ENCODE measurements at places on chromosomes 12 and 14. TPM values are rescaled to one million over a fixed set of nuclear protein-coding genes. Genes with fewer than 3 reads are reported as not detected.

Gene CHST11
- 20.5 TPM for polyA plus RNA-seq

Gene ASB2
- polyA plus RNA-seq = 191 TPM

Gene BCAT1
- 22.4 TPM for polyA plus RNA-seq

Gene TMCC3
- polyA plus RNA-seq = 0.79 TPM

Gene SOAT2
- polyA plus RNA-seq = 1.9 TPM

Gene RIPK3
- polyA plus RNA-seq = 0.81 TPM

Gene TRHDE
- polyA plus RNA-seq = not detected

Gene ADGRD1
- 76.2 TPM for polyA plus RNA-seq

Gene HCAR1
- polyA plus RNA-seq = not detected
